ENCODE measurements at places on chromosomes 5 and 9.

GRCh38 chr5:178238711-178239592 is 6.3 kb upstream of the PHYKPL start:
- H3K36me3 ChIP-seq = no peaks in the 10 kb centered on the region
- no peak overlapping the region for H3K27ac ChIP-seq
- H3K4me3 ChIP-seq = no peak overlapping the region
- DNase-seq = no peak

DNA sequence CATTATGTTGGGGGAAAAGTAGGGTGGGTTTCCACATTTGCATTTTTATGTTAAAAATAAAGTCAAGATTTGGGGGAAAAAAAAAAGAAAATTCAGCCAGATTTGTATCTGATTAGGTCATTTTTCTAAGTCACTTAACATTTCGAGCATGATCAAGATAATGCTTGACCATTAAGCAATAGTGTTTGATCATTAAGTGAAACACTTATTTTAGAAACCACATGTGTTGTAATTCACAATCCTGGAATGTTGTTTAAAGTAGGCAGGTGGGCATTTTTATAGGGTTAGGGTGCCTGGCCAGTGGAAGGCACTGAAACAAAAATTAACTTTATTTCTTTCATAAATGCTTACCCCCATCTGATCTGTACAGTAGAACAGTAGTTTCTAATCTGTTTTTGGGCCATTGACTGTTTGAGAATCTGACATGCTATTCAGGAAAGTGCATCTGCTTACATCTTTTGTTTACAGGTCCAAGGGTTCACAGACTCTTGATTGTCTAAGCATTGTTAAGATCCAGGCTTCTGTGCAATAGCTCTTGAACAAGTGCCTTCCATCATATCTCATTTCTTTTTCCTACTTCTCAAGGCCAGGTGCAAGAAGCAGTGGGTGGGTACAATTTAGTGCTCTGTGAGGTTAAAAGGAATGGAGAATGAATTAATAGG is 9.1 kb downstream of the ZCCHC9 start:
- no peak overlapping the region for H3K27ac ChIP-seq
- DNase-seq = no peak
- no peaks in the 10 kb centered on the region for H3K27me3 ChIP-seq

- no peak overlapping the region for H3K27ac ChIP-seq
- DNase-seq = no peak
- no peaks in the 10 kb centered on the region for H3K36me3 ChIP-seq
- H3K4me1 ChIP-seq = no peaks in the 10 kb centered on the region
- no peak overlapping the region for H3K4me3 ChIP-seq
- no peaks in the 10 kb centered on the region for H3K27me3 ChIP-seq
Observed at GRCh38 chr9:33190021-33190705, 23.0 kb upstream of the B4GALT1 start.

DNA sequence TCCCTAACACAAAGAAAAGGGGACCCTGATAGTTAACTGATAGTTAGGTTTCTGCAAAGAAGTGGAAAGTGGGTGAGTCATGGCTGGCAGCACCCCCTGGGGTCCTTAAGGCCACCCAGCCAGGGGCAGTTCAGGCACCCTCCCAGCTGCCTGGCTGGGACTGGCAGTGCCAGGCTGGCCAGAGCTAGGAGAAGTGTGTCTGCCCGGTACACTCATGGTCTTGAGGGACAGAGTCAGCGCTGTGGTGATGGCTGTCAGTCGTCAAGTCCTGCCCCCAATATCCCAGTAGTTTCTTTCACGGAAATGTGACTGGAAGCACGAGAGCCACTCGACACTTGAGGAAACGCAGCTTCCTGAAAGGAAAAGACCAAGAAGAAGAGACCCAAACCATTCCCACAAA is 22.3 kb upstream of the CNOT6 start:
- H3K27me3 ChIP-seq = no peaks in the 10 kb centered on the region
- H3K36me3 ChIP-seq = no peaks in the 10 kb centered on the region
- no peaks in the 10 kb centered on the region for H3K4me1 ChIP-seq
- DNase-seq = no peak
- H3K27ac ChIP-seq = no peak overlapping the region

DNA sequence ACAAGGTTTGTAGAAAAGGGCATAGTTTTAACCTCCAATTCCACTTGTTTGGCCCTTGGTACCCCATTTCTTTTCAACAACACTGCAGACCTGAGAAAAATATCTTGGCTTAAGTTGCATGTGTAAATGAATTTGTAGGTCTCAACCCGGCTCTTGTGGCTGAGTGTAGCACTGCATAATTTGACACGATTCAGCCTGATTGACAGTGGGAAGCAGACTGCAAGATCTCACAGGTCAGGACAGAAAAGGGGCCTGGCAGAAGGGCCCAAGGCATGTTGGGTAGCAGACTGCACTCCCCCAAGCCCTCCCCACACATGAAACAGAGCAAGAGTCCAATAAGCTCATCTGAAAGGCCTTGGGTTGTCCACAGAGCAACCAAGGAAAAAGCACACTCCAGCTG is 169.7 kb upstream of the SMARCA2 start:
- no peaks in the 10 kb centered on the region for H3K4me1 ChIP-seq
- H3K27ac ChIP-seq = no peak overlapping the region
- H3K36me3 ChIP-seq = no peaks in the 10 kb centered on the region

DNA sequence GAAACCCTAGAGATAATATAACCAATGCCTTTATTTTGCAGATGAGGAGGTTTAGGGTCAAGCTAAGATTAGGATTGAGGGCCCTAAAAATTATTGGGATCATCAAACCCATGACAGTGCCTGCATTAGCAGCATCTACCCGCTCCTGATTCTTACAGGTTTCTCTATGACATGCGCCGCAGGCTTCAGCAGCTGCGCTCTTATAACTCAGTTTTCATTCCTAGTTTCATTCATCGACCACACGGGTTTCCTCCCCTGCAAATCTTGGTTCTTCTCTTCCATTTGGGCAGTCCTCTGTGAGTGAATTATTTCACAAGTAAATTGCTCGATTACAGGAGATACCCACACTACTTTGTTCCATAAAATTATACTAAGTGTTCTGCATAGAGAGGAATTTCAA is 137.2 kb downstream of the SLC24A2 start:
- H3K36me3 ChIP-seq = no peaks in the 10 kb centered on the region
- H3K27ac ChIP-seq = no peak overlapping the region
- H3K4me3 ChIP-seq = no peak overlapping the region
- no peak for DNase-seq

- no peak for DNase-seq
- H3K4me1 ChIP-seq = no peaks in the 10 kb centered on the region
- H3K4me3 ChIP-seq = no peak overlapping the region
- H3K27me3 ChIP-seq = no peaks in the 10 kb centered on the region
- H3K36me3 ChIP-seq = no peaks in the 10 kb centered on the region
Observed at GRCh38 chr9:133234577-133235322, 25.7 kb upstream of the OBP2B start.

DNA sequence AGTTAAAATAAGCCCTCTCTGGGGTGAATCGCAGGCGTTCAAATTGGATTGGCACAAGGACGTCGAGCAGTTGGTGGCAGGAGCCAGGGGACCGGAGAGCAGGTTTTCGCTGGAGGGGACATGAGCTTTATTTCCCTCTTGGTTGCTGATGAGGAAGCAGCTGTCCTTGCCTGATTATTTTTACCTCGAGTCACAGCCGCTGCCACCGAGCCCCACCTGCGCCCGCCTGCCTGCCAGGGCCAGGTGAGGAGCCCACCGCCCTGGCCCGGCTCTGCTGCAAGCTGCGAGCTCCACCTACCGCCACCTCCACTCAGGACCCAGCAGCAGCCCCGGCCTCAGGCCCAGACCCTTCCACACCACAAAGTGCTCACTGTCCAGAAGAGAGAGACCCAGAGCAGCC is 9.0 kb upstream of the ADGRD2 start:
- no peaks in the 10 kb centered on the region for H3K36me3 ChIP-seq
- no peak for DNase-seq
- no peaks in the 10 kb centered on the region for H3K27me3 ChIP-seq
- no peak overlapping the region for H3K27ac ChIP-seq
- no peak overlapping the region for H3K4me3 ChIP-seq

DNA sequence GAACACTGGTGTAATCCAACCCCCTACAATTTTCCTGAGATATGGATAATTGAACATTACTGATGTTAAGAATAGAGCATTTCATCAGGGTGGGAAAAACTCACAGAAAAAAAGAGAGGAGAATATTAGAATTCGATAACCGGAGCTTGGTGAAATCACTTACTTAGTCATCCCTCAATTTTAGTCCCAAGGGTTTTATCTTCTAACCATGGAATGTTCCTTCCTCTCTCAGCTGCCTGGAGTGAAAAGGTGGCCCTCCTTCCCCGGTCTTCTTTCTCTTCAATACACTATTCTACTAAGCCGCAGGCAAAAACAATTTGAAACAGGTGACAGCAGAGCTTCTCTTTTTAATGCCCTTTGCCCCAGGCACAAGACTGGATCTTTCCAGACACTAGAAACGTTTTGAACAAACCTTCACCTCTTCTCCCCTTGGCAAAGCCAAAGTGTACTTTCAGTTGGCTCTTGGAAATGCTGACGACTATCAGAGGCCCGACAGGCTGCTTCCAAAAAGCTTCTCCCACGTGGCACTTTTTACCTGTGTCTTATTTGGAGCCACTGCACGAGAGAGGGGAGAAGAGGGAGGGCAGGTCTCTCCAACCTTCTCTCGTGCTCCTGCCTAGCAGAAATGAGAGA is 543.9 kb downstream of the TLE1 start:
- H3K27ac ChIP-seq = no peak overlapping the region
- H3K36me3 ChIP-seq = no peaks in the 10 kb centered on the region
- no peaks in the 10 kb centered on the region for H3K4me1 ChIP-seq
- H3K27me3 ChIP-seq = no peaks in the 10 kb centered on the region
- H3K4me3 ChIP-seq = no peak overlapping the region
- no peak for DNase-seq

- DNase-seq = no peak
- H3K36me3 ChIP-seq = no peaks in the 10 kb centered on the region
- H3K4me3 ChIP-seq = no peak overlapping the region
- H3K27me3 ChIP-seq = no peaks in the 10 kb centered on the region
- no peaks in the 10 kb centered on the region for H3K4me1 ChIP-seq
Observed at GRCh38 chr5:95667678-95668077, 15.1 kb downstream of the SPATA9 start.

DNA sequence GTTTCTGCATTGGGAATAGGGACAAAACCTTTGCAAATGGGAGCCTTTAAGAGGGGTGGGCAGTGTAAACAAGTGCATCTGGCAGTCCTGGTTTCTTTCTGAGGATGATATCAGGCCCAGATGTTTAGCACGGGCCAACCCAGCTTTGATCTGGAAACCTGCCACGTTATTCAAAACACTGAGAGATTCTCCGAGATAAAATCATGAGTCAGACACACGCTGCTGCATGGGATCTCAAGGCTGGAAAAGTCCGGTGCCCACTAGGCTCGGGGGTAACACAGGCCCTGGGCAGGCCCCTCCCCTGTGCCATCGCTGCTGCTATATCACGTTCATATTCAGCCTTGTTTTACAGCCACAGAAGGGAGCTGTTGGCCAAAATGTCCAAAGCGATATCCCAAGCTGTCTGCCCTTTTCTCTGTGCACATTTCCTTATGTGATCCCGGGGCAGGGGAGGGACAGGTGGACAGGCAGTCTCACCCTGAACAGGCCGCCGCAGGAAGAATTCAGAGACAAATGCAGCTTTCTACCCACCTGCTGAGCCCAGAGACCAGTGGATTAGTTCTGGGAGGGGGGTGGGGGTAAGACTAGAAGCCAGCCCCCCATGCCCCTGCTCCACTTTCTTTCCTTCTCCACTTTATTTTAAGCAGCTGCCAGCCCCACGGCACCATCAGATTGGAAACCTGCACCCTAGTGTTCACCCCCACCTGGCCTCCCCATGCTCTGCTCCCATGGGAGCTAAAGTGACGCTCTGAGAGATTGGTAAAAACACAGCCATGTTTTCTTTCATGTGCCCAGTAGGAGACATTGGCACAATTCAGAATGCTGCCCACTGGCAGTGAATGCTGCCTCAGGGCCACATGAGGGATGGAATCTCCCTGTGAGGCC is 63.1 kb downstream of the TMOD1 start:
- H3K4me1 ChIP-seq = no peaks in the 10 kb centered on the region
- no peak overlapping the region for H3K4me3 ChIP-seq
- H3K27me3 ChIP-seq = no peaks in the 10 kb centered on the region
- no peaks in the 10 kb centered on the region for H3K36me3 ChIP-seq
- no peak overlapping the region for H3K27ac ChIP-seq
- DNase-seq = no peak

DNA sequence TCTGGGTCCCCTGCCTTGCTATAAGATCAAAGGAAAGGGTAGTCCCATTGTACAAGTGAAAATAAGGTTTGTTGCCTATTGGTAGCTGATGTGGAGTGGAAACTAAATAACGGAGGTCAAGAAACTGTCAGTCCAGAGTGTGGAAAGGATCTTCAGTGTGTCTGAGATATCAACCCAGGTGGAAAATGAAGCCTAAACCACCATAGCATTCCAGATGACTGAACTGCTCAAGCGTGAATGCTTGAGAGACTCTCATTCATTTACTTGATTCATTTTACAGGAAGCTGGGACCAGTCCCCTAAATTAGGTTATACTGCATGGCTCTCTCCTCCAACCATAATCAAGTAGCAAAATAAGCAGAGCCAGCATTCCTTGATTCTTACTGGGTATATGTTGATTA is 116.0 kb upstream of the SLC28A3 start:
- H3K4me3 ChIP-seq = no peak overlapping the region
- H3K27me3 ChIP-seq = no peaks in the 10 kb centered on the region
- H3K36me3 ChIP-seq = no peaks in the 10 kb centered on the region
- no peaks in the 10 kb centered on the region for H3K4me1 ChIP-seq

DNA sequence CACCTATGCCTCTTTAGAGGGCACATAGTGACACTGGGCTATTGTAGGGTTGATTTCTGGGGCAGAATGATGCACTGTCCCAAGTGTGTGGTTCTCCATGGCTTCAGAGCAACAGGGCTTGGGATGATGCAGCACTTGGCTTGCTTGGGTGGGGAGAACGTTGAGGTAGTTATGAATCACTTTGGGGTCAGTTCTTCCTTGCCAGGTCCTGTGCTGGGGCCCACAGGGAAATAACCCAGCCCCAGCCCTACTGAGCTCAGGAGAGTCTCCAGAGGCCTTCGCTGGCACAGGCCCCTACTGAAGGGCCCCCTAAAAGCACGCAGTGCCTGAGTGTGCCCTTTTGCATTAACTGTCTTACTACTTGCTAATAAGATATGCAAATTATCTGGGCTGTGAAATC is 24.2 kb downstream of the JADE2 start:
- no peak for DNase-seq
- no peaks in the 10 kb centered on the region for H3K27me3 ChIP-seq
- peaks cover 1% of the 10 kb centered on the region for H3K4me1 ChIP-seq
- H3K4me3 ChIP-seq = no peak overlapping the region
- H3K27ac ChIP-seq = no peak overlapping the region

- no peaks in the 10 kb centered on the region for H3K27me3 ChIP-seq
- H3K27ac ChIP-seq = no peak overlapping the region
- no peaks in the 10 kb centered on the region for H3K36me3 ChIP-seq
- DNase-seq = no peak
- no peaks in the 10 kb centered on the region for H3K4me1 ChIP-seq
Observed at GRCh38 chr9:108167136-108167900, 677.7 kb upstream of the KLF4 start.

GRCh38 chr5:173493846-173494245 is 122.6 kb downstream of the BOD1 start:
- no peaks in the 10 kb centered on the region for H3K27me3 ChIP-seq
- H3K4me3 ChIP-seq = no peak overlapping the region
- H3K36me3 ChIP-seq = no peaks in the 10 kb centered on the region
- peaks cover under 1% of the 10 kb centered on the region for H3K4me1 ChIP-seq

Data from iPS DF 6.9 (cell line).